Neural crest cell (in vitro differentiated cells): ENCODE measurements at places on chromosomes 6 and 20. TPM values are rescaled to one million over a fixed set of nuclear protein-coding genes. Genes with fewer than 3 reads are reported as not detected.

Gene MACROD2
- total RNA-seq = 4.0 and 6.4 TPM in 2 replicates

DNA sequence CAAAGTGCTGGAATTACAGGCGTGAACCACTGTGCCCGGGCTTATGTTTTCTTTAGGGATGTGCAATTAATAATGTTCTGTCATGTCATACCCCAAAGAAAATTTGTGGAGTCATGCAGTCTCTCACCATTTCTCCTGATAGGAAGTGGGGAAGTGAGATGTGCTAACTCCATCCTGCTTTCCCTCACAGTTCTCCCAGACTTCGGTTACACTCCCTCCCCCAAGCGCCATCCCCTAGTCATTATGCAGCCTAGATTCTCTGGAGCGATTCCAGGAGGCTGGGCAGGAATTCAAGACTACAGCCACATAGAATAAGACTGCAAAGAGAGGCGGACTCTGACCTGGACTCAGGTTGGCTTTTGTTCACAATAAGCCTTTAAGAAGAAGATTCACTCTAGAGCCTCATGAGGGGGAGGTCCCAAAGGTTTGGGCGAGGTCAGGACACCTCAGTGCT lies 271.4 kb downstream of the ALDH8A1 start:
- no peaks in the 10 kb centered on the region for H3K36me3 ChIP-seq
- H3K4me1 ChIP-seq = peaks cover 7% of the 10 kb centered on the region
- no peak for DNase-seq
- H3K4me3 ChIP-seq = no peak overlapping the region

Gene NKX2-2
- total RNA-seq = not detected in 2 replicates

DNA sequence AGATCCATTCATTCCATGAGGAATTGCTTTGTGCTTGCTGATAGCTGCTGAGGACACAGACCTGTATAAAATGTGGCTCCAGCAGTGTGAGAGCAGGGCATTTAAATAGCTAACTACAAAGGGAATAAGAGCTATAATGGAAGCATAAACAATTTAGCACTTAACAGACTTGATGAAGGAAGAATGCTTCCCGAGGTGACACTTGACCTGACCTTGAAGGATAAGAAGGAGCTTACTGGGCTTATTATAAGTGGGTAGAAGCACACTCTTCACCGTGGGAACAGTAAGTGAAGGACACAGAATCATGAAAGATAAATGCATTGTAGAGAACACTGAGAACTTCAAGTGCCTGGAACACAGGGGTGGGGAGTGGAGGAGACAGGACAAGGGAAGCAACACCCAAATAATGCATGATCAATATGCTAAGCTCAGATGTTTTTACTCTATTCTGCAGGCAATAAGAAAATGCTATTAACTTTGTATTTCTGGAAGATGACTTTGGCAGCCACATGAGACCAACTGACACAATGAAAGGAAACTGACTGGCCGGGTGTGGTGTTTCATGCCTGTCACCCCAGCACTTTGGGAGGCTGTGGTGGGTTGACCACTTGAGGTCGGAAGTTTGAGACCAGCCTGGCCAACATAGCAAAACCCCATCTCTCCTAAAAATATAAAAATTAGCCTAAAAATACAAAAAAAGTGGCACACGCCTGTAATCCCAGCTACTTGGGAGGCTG lies 84.2 kb downstream of the EPB41L2 start:
- no peak overlapping the region for H3K27ac ChIP-seq
- no peak for DNase-seq
- no peaks in the 10 kb centered on the region for H3K27me3 ChIP-seq
- peak overlapping the region; percentile 3 for H3K4me3 ChIP-seq
- H3K4me1 ChIP-seq = peaks cover 57% of the 10 kb centered on the region
- H3K36me3 ChIP-seq = no peaks in the 10 kb centered on the region

GRCh38 chr6:128370072-128370471 lies 150.3 kb downstream of the PTPRK start:
- H3K36me3 ChIP-seq = peaks cover 10% of the 10 kb centered on the region
- H3K4me1 ChIP-seq = no peaks in the 10 kb centered on the region
- H3K4me3 ChIP-seq = no peak overlapping the region
- no peak for DNase-seq
- H3K27me3 ChIP-seq = no peaks in the 10 kb centered on the region

Gene CCR6
- total RNA-seq = not detected in 2 replicates

DNA sequence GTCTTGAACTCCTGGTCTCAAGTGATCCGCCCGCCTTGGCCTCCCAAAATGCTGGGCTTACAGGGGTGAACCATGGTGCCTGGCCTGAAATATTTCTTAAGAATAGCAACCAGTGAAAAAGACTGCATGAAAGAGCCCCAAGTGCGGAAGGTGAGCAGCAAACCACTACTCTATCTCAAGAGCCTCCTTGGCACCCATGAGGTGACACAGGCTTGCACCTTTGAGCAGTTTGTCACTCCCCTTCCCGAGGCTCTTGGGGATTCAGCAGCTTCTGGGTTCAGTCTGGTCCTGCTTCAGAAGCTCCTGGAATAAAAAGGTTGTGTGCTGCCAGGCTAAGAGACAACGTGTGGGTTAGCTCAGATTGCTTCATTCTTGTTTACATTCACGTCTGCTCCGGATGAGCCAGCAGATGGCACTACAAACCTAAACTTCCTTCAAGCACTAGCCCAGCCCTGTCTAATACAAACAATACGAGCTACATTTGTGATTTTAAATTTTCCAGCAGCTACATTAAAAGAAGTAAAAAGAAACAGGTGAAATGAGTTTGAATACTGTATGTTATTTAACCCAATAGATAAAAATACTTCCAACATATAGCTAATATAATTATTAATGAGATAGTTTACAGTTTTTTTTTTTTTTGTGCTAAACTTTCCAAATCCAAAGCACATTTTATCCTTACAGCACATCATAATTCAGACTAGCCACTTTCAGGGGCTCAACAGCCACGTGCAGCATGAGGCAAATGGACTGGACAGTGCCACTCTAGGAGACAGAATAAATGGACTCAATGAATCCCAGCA lies 46.2 kb downstream of the GJA10 start:
- no peak overlapping the region for H3K27ac ChIP-seq
- peaks cover 18% of the 10 kb centered on the region for H3K4me1 ChIP-seq
- peaks cover 3% of the 10 kb centered on the region for H3K27me3 ChIP-seq
- DNase-seq = peak; percentile 57

DNA sequence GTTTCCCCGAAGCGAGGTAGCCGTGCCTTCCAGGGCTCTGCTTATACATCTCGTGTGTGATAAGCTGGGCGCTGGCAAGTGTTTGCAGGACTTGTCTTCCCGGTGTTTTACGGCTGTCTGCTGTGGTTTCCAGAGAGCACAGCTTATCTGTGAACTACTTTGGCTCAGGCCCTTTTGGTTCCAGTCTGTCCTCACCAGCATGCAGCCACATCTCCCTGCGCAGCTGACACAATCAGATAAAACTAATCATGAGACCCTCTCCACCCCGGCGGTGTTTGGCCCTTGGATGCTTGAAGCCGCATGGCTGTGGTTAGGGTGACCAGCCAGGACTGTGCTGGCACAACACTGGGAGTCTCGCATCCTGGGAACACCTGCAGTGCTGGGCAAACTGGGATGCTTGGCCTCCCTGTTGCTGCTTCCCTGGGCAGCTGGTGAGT lies 241.8 kb upstream of the FOXQ1 start:
- no peaks in the 10 kb centered on the region for H3K36me3 ChIP-seq
- no peaks in the 10 kb centered on the region for H3K4me1 ChIP-seq
- H3K27me3 ChIP-seq = no peaks in the 10 kb centered on the region
- DNase-seq = no peak
- H3K27ac ChIP-seq = no peak overlapping the region
- H3K4me3 ChIP-seq = no peak overlapping the region

- H3K27ac ChIP-seq = no peak overlapping the region
- H3K4me3 ChIP-seq = no peak overlapping the region
- no peaks in the 10 kb centered on the region for H3K36me3 ChIP-seq
- H3K27me3 ChIP-seq = no peaks in the 10 kb centered on the region
Measured at GRCh38 chr6:169864148-169865020, 113.0 kb downstream of the ERMARD start.

DNA sequence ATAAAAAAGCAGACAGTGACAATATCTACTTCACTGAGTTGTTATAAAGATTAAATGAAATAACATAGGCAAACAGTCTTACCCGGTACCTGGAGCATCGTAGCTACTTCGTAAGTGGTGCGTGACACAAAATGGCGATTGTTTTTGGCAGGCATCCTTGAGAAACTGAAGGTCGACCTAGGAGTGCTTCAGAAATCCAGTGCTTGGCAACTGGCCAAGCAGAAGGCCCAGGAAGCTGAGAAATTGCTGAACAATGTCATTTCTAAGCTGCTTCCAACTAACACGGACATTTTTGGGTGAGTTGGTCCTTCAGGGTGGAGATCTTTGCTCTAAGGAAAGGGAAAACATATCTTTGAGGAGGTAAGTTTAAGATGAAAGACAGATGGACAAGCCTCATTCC lies 4.8 kb downstream of the BPIFA2 start:
- H3K4me3 ChIP-seq = no peak overlapping the region
- no peak overlapping the region for H3K27ac ChIP-seq
- H3K4me1 ChIP-seq = no peaks in the 10 kb centered on the region
- H3K36me3 ChIP-seq = peaks cover 2% of the 10 kb centered on the region
- peaks cover 33% of the 10 kb centered on the region for H3K27me3 ChIP-seq

- H3K27ac ChIP-seq = no peak overlapping the region
- no peaks in the 10 kb centered on the region for H3K27me3 ChIP-seq
- no peak for DNase-seq
- H3K36me3 ChIP-seq = peaks cover 14% of the 10 kb centered on the region
Measured at GRCh38 chr6:155340464-155341129, 26.3 kb upstream of the TFB1M start.

GRCh38 chr20:62032609-62033368 lies 32.9 kb downstream of the TAF4 start:
- no peak overlapping the region for H3K4me3 ChIP-seq
- H3K27me3 ChIP-seq = no peaks in the 10 kb centered on the region
- peaks cover 17% of the 10 kb centered on the region for H3K36me3 ChIP-seq

Gene PET117
- total RNA-seq = 17.8 and 18.7 TPM in 2 replicates

Gene HDGFL1
- total RNA-seq = not detected in 2 replicates

Gene SENP6
- 95.2 and 96.5 TPM in 2 replicates for total RNA-seq

DNA sequence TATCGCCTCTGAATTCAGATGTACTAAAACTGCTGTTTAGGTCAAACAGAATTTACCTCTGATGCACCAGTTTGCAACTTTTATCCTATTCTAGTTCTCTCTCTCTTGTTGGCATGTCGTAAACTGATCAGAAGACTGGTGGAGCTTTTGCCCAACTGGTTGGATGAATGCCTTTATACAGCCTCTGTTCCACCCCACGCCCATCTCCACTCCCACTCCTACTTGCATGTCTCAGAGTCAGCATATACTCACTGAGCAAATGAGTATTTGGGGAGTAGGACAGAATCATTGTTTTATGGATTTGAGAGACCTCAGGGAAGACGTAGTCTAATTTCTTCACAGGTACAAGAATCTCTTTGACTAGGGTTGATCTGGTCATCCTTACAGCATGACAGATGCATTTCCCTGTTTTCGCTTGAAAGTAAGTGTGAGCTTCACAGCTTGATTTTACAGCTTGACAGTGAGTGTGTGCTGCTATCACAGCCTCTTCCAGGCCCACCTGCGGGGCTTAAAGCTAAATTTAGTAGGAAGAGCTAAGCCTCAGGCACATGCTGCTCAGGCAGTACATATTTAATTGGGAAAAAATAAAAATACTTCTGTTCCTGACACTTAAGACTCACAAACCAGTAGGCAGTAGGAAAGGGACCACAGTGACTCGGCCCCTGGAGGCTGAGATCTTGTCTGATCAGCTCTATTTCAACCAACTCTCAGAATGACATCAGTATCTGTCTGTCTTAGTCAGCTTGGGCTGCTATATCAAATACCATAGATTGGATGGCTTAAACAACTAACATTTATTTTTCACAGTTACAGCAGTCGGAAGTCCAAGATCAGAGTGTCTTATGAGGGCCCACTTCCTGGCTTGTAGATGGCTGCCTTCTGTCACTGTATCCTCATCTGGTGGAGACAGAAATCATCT lies 30.4 kb downstream of the TRMT6 start:
- H3K4me3 ChIP-seq = no peak overlapping the region
- H3K4me1 ChIP-seq = peaks cover 10% of the 10 kb centered on the region
- H3K36me3 ChIP-seq = no peaks in the 10 kb centered on the region

Gene RSPO3
- not detected in 2 replicates for total RNA-seq

GRCh38 chr6:329888-330691 lies 37.8 kb downstream of the DUSP22 start:
- no peaks in the 10 kb centered on the region for H3K27me3 ChIP-seq
- H3K4me3 ChIP-seq = no peak overlapping the region
- H3K36me3 ChIP-seq = peaks cover 7% of the 10 kb centered on the region

- no peaks in the 10 kb centered on the region for H3K36me3 ChIP-seq
- H3K27ac ChIP-seq = no peak overlapping the region
- no peak for DNase-seq
- H3K4me1 ChIP-seq = no peaks in the 10 kb centered on the region
- H3K27me3 ChIP-seq = no peaks in the 10 kb centered on the region
- H3K4me3 ChIP-seq = no peak overlapping the region
Measured at GRCh38 chr6:121652726-121653623, 217.5 kb downstream of the GJA1 start.

- no peak overlapping the region for H3K27ac ChIP-seq
- no peaks in the 10 kb centered on the region for H3K27me3 ChIP-seq
- H3K36me3 ChIP-seq = peaks cover 14% of the 10 kb centered on the region
- DNase-seq = no peak
Measured at GRCh38 chr6:106272287-106272686, 53.3 kb downstream of the ATG5 start.

- H3K36me3 ChIP-seq = no peaks in the 10 kb centered on the region
- no peak for DNase-seq
- H3K4me3 ChIP-seq = peak overlapping the region; percentile 95
- H3K4me1 ChIP-seq = peaks cover 66% of the 10 kb centered on the region
- no peaks in the 10 kb centered on the region for H3K27me3 ChIP-seq
- H3K27ac ChIP-seq = peak overlapping the region; percentile 90
Measured at GRCh38 chr6:35728683-35729678, 7.9 kb upstream of the ARMC12 start.

DNA sequence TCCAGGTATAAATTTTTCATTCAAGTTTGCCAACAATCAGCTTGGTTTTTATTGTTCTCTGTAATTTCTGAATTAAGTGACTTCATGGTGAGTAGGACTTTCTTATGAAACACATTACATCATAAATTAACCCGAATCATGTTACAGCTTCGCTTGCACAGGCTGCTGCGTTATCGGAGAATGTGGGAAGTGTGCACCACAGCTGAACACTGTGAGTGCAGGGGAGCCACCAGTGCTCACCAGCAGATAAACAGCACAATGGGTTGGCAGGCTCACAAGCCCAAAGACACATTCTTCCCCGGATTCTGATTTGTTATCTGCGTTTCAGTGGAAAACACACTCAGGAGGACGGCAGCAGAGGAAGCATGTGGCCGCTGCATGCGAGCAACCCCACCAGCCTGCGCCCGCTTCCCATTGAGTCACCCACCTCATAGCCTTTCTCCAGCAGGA lies 121.1 kb downstream of the GMDS start:
- no peak overlapping the region for H3K27ac ChIP-seq
- no peaks in the 10 kb centered on the region for H3K27me3 ChIP-seq
- H3K36me3 ChIP-seq = no peaks in the 10 kb centered on the region

GRCh38 chr20:57980506-57980905 lies 247.9 kb downstream of the ANKRD60 start:
- peaks cover 11% of the 10 kb centered on the region for H3K27me3 ChIP-seq
- no peaks in the 10 kb centered on the region for H3K36me3 ChIP-seq
- DNase-seq = no peak
- no peak overlapping the region for H3K27ac ChIP-seq
- peaks cover 19% of the 10 kb centered on the region for H3K4me1 ChIP-seq
